ENCODE measurements at places on chromosomes 13 and 19.
A peak's percentile ranks its signal among the peaks of the same experiment; 100 is the strongest.

DNA sequence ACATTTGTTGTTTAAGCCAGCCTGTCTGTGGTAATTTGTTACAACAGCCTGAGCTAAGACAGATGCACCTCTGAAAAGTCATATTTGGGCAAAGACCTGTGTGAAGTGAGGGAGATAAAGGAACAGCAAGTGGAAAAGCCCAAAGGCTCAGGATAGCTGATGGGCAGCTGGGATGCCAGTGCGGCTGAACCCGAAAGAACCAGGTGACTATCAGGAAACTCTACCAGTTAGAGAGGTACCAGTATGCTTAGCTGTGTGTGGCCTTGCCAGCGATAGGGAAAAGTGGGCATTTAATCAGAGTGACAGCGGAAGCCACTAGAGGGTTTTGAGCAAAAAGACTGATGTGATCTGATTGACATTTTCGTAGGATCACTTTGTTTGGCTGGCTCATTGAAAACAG lies 764.8 kb upstream of the GPC6 start:
- DNase-seq: no peak

DNA sequence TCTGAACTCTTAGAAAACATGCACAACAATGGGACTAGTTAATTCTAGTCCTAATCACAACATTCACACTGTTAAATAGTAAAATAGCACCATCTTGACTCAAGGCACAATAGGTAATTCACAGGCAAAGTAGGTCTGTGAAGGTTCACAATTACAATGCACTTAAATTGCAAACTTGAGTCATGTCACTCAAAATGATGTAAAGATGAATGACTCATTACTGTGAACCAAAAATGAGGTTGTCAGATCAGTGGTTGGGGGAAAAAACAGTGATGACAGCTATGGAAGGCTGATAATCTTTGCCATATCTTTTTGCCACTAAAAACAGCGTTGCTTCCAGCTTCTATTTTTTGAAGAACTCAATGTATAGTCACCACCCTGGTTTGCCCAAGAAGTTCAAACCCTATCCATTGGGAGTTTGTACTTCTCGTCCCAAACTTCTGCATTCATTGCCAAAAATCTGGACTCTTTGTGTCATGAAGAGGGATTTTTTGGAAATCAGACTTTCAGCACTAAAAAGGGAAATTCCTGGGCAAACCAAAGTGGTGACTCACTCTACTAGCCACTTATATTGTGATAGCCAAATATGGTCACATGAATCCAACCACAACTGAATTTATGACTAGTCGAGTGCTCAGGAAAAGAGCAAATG lies 200.9 kb upstream of the TMTC4 start:
- no peak for DNase-seq

DNA sequence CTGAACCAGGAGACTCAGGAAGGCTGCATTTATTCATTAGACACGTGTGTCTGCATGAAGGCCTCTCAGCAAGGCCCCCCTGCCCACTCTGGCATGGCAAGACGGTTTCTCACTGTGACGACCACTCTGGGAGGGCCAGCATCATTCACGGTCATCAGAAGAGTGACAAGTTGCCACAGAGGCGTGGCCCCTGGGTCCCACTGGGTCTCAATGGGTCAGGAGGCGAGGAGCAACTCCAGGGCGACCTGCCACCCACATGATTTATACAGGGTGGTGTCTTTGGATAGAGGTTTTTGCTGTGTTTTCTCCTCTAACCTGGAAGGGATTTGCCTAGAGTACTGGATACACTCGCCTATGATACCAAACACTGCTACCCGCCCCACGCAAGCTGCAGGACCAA lies 60.7 kb downstream of the KLF2 start:
- DNase-seq: no peak

GRCh38 chr13:70027551-70027950 lies 80.1 kb upstream of the ATXN8OS start:
- DNase-seq: peak; percentile 55

GRCh38 chr13:38921081-38921480 lies 69.5 kb downstream of the STOML3 start:
- no peak for DNase-seq

- DNase-seq: no peak
Measured at GRCh38 chr19:31223740-31224534, 125.3 kb downstream of the TSHZ3 start.

DNA sequence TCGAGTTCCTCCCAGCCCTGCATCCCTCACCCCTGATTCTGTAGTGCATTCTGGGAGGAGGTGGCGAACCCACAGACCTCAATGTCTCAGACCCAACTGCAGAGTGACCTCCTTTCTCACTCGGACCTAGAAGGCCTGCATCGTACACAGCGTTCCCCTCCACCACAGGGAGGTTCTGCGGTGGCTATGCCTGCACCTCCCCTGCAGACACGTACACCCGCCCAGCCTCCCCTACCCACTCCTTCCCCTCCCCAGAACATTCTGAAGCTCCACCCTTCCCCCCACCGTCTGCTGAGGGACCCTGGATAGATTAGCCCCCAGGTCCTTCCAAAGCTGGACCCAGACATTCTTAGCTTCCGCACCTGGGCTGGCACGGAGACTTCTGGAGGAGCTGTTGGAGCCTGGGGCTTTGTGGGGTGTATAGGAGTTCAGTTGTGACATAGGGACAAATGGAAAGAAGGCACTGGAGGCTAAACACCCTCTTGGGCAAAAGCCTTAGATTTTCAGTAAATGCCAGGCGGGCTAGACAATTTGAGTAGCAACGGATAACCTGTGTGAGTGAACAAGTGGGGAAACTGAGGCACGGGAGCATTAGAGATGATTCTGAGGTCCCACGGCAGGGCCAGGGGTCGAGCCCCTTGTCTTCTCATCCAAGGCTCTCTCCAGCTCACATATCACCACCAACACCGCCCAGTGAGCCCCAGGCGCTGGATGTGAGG lies 420 bp upstream of the FSD1 start:
- no peak for DNase-seq

DNA sequence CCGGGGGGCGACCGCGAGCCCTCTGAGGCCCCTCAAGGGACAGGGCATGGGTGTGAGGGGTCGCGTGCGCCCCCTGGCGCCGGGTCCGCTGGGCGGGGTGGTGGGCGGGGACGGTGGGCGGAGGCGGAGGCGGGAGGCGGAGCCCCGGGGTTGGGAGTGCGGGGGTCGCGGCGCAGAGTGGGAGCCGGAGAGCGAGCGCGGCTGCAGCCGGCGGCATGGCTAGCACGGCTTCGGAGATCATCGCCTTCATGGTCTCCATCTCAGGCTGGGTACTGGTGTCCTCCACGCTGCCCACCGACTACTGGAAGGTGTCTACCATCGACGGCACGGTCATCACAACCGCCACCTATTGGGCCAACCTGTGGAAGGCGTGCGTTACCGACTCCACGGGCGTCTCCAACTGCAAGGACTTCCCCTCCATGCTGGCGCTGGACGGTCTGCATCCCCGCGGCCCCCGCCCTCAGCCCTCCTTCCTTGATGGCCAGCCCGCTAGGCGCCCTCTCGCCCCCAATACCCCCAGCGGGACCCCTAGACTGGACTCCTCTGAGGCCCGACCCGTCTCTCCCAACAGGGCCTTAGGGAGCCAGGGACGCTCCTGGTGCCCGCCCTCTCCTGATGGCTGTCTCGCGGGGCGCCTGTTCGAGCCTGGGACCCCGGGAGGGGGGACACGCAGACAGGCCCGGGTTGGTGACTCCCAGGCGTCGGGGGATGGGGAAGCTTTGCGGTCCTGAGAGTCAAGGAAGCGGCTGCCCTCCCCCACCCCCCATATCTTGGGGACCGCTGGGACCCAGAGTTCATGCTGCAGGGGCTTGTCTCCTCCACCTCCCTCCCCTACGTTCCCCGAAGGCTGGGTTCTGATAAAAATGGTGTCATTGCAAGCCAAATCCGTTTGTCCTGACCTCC lies at the start of gene CLDN10:
TSS of gene CLDN10 (plus strand) at position 182 of the 903 bp plus-strand sequence. CDS start at position 216, 34 bp downstream.
- DNase-seq: no peak

DNA sequence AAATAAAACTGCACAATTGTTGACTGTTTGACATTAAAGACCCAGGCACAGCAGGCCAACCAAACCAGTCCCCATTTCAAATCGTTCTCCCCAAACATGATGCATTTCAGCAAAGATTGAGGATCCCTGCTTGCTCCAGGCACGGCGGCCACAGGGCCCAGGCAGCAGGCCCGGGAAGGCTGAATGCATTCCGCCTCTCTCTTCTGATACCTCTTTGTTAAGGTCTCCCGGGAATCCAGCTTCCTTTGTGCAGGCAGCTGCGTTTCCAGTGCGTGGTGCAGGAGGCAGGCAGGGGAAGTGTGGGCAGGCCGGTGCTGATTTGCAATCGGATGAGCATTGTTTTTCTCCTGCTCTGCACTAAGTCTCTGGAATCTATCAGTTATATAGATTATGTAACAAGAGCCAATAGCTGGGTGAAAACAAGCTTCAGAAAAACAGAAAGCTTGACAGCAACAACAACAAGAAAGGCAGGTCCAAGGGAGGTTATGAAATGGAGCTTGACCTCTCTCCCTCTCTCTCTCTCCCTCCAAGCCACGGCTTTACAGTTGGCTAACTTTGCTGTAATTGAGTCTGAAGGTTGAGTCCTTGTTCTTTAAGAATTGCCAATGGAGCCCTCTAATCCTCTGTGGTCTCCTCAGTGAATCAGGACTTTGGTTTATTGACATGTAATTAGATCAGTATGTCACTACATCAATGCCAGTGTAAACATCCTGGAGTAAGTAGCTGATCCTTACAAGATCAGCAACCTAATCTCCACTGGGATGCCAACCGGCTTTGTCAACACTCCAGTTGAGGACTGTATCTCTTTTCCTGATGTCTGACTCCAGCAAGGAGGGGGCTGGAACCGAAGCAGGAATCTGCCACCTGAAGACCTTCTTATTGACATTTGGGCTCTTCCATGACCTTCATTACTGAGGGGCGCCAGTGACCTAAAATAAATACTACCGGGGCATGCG lies 338.0 kb downstream of the TEX29 start:
- DNase-seq: peak; percentile 48

GRCh38 chr13:49023431-49023830 lies 47.7 kb downstream of the FNDC3A start:
- no peak for DNase-seq

GRCh38 chr19:18274781-18275356 lies 617 bp upstream of the IQCN start:
- DNase-seq: peak; percentile 78

- no peak for DNase-seq
Measured at GRCh38 chr19:36891768-36892357, 24.2 kb downstream of the ZNF829 start.

DNA sequence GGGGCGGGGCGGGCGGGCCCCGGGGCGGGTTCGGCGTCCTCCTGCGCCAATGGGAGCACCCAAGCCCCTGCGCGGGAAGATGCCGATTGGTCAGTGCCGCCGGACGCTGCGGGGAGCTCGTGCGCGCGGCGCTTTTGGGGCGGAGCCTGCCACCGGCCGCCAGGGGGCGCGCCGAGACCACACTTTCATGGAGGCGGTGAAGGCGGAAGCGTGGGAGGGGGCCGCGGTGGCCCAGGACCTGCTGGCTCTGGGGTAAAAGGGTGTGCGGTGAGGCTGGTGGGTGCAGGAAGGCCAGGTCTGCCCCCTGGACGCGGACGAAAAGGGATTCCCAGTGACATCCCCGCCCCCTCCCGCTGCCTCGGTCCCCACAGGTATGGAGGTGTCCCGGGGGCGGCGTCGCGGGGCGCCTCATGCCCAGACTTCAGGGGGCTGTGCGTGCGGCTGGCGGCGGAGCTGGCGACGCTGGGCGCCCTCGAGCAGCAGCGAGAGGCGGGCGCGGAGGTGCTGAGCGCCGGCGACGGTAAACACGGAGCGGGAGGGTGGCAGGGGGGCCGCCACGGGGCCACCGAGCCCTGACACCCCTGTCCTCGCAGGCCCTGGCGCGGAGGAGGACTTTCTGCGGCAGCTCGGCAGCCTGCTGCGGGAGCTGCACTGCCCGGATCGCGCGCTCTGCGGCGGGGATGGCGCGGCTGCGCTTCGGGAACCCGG lies at the start of gene FAM98C:
TSS of gene FAM98C (plus strand) at position 127 of the 708 bp plus-strand sequence. CDS start at position 188, 61 bp downstream.
- DNase-seq: peak; percentile 96

- no peak for DNase-seq
Measured at GRCh38 chr13:52348983-52349780, 56.8 kb downstream of the THSD1 start.

- DNase-seq: no peak
Measured at GRCh38 chr19:29893606-29894284, 48.3 kb upstream of the URI1 start.

- DNase-seq: no peak
Measured at GRCh38 chr13:114129649-114130062, 2.8 kb downstream of the RASA3 start.

Measured in pons (tissue), 1 donor.